A549 treated with ZK216348 at 1 μM for 4 hours (cell line): ENCODE measurements at places on chromosomes 4 and X. TPM values are rescaled to one million over a fixed set of nuclear protein-coding genes. Genes with fewer than 3 reads are reported as not detected.

The QDPR gene
- 46.7 to 51.5 TPM (median 49.4 TPM) in 5 replicates for total RNA-seq

The CXCR3 gene
- total RNA-seq, result 0.15 TPM in 1 of 5 replicates, not detected in the others

The SHOX gene
- total RNA-seq, result not detected in 5 replicates

The NLGN4X gene
- not detected in 5 replicates for total RNA-seq

The GBA3 gene
- total RNA-seq, result not detected in 5 replicates

The SLC38A5 gene
- total RNA-seq, result 0.32 to 0.38 TPM (median 0.35 TPM) in 3 of 5 replicates, not detected in the others

The ETDB gene
- not detected in 5 replicates for total RNA-seq

The H2BW2 gene
- not detected in 5 replicates for total RNA-seq

The GAB1 gene
- total RNA-seq, result 2.2 to 2.7 TPM (median 2.4 TPM) in 5 replicates

The CXCL3 gene
- total RNA-seq, result 4.4 to 8.3 TPM (median 4.5 TPM) in 5 replicates

The NXF2B gene
- not detected in 5 replicates for total RNA-seq

The NXF2 gene
- not detected in 5 replicates for total RNA-seq

The CPEB2 gene
- total RNA-seq, result 7.6 to 11.0 TPM (median 8.2 TPM) in 5 replicates

The CDKL5 gene
- total RNA-seq, result 3.1 to 6.9 TPM (median 5.1 TPM) in 5 replicates

The OCIAD1 gene
- total RNA-seq, result 112 to 208 TPM (median 124 TPM) in 5 replicates

The FGF5 gene
- total RNA-seq, result 0.27 to 0.72 TPM (median 0.32 TPM) in 5 replicates

The CLNK gene
- total RNA-seq, result not detected in 5 replicates

The SYTL4 gene
- total RNA-seq, result 1.6 to 3.6 TPM (median 2.8 TPM) in 5 replicates

The ZDHHC15 gene
- total RNA-seq, result not detected in 5 replicates

The NPY2R gene
- total RNA-seq, result not detected in 5 replicates

The RXFP1 gene
- total RNA-seq, result not detected in 5 replicates

The NALF2 gene
- total RNA-seq, result 3.7 to 6.2 TPM (median 5.4 TPM) in 5 replicates

The NHS gene
- total RNA-seq, result 2.3 to 4.3 TPM (median 2.9 TPM) in 5 replicates
